ENCODE measurements at places on chromosomes 7 and 10.
A peak's percentile ranks its signal among the peaks of the same experiment; 100 is the strongest.

DNA sequence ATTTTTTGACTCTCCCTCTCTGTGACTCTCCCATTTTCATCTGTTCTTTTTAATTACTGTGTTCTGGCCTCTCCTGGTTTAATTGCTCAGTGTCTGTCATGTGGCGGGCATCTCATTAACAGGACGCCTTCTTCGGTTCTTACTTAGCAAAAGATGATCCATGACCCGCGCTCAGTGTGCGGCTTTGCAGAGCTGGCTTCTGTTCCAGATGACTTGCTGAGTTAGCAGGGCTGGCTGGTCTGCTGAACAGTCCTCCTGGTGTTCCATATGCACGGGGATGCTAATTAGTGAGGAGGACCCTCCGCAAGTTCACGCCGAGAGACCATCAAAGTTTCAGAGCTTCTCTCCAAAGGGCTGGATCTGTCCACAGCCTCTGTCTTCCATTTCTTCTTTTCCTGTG lies 258.6 kb upstream of the MKI67 start:
- DNase-seq, result no peak

- no peak for DNase-seq
These were observed 77.3 kb upstream of the GTF2IRD1 start for GRCh38 chr7:74376256-74377036.

DNA sequence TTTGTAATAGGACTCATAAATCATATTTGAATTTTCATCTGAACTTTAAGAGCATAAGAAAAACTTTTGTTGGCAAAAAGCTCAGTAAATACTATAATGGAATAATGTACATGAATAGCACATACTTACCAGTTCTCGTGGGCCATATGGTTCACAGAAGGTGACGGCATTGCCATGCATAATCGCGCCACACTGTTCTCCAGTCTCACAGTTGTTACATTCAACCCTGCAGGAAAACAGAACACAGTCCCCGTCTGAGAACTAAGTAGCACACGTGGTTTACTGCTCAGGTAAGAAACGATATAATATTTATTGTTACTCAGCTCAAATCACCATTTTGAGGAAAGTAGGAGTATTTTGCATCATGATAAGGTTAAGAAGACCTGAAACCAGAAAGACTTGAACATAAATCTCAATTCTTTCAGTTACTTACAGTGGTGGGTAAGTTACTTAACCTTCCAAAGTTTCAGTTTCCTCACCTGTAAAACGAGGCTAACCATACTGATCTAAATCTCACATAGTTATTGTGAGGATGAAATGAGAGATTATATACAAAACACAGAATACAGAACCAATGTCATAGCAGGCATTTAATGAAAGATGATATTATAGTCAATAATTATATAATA lies 261.4 kb downstream of the RELN start:
- DNase-seq, result no peak

DNA sequence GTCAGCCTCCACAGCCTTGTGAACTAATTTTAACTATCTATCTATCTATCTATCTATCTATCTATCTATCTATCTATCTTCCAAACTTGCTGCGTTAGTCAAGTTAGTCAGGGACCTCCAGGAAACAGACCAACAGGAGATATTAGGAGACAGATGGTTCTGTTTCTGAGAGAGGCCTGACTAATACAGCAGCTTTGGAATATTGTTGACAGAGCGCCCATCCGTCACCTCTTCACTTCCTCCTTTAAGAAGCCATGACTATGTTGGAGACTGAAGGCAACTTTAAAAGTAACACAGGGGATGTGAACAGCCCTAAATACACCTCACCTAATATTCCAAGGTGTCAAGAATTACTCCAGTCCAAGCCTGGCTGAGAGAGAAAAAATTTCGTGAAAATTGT lies 280.9 kb upstream of the IGFBP3 start:
- no peak for DNase-seq

- DNase-seq, result no peak
These were observed 126.3 kb downstream of the NRP1 start for GRCh38 chr10:33208166-33208565.

GRCh38 chr7:149053885-149054284 lies 25.6 kb upstream of the PDIA4 start:
- DNase-seq, result no peak

- no peak for DNase-seq
These were observed 247.0 kb upstream of the PPP2R2D start for GRCh38 chr10:131653554-131654470.

DNA sequence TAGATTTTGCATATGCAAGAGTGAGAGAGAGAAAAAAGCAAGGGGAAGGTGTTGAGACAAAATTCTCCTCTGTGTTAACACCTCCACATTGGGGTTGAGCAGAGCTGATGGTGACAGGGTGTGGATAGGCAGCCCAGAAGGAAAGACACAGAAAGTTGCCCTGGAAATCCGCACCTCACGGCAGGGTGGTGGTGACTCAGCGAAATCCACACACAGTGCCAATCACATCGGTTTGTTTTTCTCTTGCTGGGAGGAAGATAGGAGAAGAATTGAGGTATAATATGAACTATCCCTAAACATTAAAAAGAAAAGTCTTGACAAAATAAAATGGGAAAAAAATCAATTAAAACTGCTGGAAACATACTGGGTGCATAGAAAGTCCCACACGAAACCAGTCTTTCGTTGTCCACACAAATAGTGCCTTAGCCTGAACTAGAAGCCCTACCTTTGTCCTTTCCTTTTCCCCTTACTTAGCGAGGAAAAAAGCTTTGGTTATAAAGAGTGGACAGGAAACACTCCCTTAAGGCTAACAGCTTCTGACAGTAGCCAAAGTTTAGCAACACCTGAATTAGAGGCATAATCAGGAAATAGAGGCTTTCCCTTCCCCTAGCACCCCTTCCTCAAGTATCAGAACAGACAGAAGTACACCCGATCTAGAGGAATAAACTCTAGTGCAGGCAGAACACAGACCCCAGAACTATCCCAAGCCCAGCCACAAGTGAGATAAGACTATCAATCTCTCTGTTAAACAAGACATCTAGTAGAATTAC lies 39.2 kb upstream of the DNAJC1 start:
- DNase-seq, result no peak

DNA sequence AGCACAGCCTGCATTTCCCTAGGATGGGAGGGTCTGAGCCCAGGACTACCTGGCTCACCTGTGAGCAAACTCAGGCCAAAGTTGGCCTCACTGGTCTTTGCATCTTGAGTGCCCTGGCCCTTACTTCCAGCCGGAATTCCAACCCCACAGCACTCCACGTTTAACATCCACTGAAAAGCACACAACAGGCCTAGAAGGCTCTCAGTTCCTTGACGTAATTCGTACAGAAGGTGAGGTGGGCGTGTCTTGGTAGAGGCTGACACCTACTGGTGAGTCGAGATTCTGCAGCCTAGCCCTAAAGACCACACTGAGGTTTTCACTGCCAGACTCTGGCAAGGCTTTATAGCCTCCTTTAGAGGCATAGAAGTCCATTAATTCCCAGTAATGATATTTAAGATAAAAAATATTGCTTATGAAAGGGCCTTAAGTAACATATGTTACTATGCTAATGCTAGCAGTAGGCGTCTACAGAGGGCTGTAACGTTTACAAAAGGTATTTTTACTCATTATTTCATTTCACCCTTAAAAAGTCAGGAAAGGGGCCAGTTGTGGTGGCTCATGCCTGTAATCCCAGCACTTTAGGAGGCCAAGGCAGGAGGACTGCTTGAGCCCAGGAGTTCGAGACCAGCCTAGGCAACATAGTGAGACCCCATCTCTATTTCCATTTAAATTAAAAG lies 95.8 kb downstream of the HIP1 start:
- no peak for DNase-seq

- DNase-seq, result no peak
These were observed 81.8 kb downstream of the SPAG6 start for GRCh38 chr10:22427101-22427500.

DNA sequence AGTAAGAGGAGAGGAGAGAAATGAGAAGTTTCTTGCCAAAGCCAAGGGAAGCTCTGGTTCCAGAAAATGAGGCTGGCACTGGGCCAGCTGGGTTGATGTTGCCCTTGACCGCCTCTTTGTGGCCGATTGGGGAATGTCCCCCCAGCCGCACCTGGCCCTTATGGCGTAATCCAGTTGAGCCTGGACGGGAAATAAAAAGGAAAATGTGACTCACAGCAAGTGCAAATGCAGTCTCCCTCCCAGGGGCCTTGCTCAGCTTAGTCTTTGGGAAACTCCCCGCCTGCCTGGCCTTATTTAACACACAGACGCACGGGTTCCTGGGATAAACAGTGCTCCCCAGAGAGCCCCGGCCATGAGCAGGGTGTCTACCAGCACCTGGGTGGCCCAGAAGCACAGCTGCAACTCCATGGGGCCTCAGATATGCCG lies 174.8 kb downstream of the KIAA1217 start:
- no peak for DNase-seq

DNA sequence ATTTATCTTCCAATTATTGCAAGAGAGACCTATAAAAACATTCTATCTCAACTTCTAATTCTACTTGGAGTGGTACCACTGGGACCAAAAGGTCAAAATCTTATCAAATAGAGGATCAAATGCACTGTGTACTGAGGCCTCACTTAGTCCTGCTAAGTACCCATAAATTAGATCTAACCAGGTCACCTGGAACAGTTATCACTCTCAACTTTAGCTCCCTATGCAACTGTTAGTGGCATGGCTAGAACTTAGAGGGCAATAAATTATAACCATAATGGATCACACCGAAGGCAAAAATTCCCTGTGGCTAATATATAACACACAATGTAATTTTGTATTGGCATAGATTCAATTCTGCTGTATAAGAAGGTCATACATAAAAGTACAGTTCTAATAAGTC lies 428.9 kb downstream of the PCDH15 start:
- DNase-seq, result no peak

DNA sequence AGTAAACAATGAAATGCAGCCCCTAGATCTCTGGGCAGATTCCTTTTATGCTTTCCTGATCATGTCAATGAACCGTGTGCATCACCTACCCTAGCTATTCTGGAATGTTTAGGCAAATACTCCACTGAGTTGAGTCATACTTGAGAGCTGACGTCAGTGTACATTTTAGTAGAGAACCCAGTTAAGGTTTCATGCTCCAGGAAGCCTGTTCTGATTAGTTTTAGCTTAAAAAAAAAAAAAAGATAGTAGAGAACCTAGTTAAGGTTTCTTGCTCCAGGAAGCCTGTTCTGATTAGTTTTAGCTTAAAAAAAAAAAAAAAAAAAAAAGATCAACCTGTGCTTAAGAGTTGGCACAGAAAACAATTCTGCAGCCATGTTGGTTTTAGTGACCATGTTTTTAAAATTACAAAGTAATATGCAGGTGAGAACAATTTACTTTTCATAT lies 3.7 kb upstream of the MCU start:
- DNase-seq, result no peak

- peak; percentile 9 for DNase-seq
These were observed 18.7 kb upstream of the CBLL1 start for GRCh38 chr7:107725138-107725740.

GRCh38 chr10:131315344-131315743 lies 3.8 kb upstream of the TCERG1L start:
- DNase-seq, result no peak

DNA sequence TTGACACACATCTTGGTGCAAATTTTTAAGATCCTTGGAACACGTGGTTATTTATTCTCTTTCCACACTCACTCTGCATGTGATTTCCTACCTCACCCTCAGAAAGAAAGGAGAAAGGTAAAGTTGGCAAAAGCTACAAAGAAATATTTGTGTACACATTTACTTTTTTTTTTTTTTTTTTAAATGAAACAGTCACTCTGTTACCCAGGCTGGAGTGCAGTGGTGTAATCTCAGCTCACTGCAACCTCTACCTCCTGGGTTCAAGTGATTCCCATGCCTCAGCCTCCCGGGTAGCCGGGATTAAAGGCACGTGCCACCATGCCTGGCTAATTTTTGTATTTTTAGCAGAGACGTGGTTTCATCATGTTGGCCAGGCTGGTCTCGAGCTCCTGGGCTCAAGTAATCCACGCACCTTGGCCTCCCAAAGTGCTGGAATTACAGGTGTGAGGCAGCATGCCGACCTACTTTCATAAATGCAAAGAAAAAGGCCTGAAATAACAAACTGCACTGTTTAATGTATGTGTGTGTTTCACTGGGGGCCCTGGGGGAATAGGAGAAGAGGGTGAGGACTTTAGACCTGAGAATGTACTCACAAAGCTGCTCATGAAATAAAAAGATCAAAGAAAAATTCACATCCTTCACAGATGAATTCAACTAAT lies 71.6 kb upstream of the GRID1 start:
- no peak for DNase-seq

DNA sequence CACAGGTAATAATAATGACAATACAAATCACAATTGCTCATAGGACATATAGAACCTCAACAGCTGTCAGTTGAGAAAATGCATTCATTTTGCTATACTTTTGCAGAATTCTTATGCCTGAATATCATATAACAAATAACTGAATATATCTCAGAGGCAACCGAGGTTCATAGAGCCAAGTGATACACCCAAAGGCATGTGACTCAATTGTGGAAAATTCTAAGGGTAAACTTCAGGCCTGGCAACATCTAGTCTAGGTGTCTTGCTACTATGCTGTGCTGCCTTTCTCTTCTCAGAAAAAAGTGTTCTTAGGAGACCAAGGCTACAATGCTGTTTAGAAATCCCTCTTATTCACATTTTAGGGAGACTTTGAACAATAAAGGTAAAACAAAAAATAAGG lies 270.7 kb downstream of the BAMBI start:
- no peak for DNase-seq

DNA sequence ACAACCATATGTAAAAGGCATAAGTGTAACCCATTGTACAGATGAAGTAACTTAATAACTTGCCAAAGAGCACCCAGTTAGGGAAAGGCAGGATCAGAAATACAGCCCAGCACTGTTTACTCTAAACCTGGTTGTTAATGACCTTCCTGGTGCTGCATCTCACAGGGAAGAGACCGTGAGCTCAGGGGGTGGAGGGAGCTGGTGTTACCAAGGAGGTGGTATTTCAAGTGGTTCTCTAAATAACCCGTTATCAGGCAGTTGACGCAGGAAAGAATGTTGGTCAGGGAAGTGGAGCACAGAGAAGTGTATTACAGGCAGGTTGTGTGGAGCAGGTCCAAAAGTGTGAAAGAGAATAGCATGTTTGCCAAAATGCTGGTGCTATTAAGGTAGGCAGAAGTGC lies 4.4 kb upstream of the ST7 start:
- no peak for DNase-seq

DNA sequence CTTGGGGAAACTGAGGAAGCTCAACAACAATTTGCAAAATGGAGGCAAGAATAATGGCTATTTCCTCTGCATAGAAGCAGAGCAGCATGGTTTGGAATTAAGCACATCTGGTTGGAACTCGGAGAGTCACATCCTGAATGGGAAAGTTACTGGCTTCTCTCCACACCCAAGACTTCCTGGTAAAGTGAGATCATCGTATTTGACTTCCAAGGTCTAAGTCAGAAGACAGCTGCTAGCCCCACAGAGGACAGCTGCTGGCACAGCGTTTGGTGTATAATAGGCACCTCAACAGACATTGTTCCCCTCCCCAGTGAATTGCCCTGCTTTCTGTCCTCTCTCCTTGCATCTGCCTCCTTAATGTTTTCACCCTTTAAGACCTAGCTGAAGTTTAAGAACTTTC lies 37.0 kb upstream of the NRF1 start:
- DNase-seq, result no peak

GRCh38 chr7:2968616-2969397 lies 74.9 kb downstream of the CARD11 start:
- no peak for DNase-seq
